ENCODE measurements at places on chromosomes 3 and 15. TPM values are rescaled to one million over a fixed set of nuclear protein-coding genes. Genes with fewer than 3 reads are reported as not detected.

The ST3GAL6 gene
- total RNA-seq, result not detected

The CFAP20DC gene
- total RNA-seq, result 2.2 TPM

The PP2D1 gene
- total RNA-seq, result not detected

The TMCO5A gene
- not detected for total RNA-seq

The GRM2 gene
- not detected for total RNA-seq

The POLQ gene
- 2.3 TPM for total RNA-seq

The CKMT1A gene
- total RNA-seq, result 3.8 TPM

The CHL1 gene
- 11.3 TPM for total RNA-seq

The SLC6A11 gene
- total RNA-seq, result not detected

The ZNF385D gene
- under 0.01 TPM for total RNA-seq

The TEX55 gene
- total RNA-seq, result not detected

DNA sequence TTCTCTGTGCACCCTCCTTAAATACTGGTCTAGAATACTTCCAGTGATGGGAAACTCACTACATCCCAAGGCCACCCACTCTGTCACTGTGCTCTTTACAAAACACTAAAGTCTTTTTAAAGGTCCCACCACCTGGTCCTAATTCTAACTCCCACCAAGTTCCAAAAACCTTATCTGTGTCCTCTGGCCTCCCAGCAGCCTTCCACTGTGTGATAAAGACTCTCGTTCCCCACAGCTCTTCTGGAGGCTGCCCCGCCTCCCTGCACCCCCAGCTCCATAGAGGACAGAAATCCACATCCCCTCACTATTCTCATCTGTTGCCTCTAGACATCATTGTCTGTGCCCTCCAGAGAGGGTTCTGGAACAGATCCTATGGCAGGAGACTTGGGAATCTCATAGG, 276.4 kb downstream of the FAM43A start:
- no peak for DNase-seq

GRCh38 chr15:36951731-36952247, 148.6 kb downstream of the MEIS2 start:
- DNase-seq, result no peak

- peak; percentile 80 for DNase-seq
These were observed 19.2 kb downstream of the EXOSC7 start for GRCh38 chr3:44995142-44995770.

DNA sequence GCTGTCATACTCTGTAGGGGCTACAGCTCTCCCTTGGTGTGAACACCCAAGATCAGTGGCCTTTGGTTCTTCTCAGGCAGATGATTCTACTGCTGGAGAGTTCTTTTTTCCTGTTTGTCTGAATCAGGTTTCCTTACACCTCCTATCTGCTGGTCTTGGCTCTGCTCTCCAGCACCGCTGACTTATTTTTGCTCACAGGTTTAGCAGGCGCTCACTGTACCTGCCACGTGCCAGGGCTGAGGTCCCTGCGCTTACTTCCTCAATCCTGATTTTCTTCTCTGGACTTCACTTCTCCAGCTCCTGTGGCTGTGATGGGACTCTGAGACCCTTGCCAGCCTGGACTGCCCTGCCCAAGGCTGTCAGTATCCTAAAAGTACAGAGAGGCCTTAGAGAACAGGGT, 9.5 kb downstream of the BSN start:
- peak; percentile 65 for DNase-seq

DNA sequence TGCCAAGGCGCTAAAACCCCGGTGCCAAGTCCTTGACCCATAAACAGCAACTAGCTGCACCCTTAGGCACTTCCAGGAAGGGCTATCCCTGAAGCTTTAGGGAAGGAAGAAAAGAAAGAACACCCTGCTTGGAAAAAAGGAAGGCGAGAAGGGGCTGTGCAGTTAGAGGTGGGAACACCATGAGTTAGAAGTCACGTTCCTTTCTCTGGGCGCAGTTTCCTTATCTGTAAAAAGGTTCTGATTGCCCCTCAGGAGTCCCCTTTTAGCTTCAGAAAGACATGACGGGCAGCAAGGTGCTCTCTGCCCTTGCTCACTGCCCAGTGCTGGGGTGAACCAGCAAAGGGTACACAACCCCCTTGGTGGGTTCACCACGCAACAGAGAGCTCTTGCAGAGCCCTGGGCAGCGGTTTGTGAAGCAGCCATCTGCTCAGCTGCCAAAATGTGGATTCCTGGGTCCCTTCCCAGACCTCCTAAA, 798 bp downstream of the GCHFR start:
- DNase-seq, result peak; percentile 45

- DNase-seq, result peak; percentile 89
These were observed 37.8 kb downstream of the LSM3 start for GRCh38 chr3:14216257-14217048.

GRCh38 chr3:160473221-160473620, 23.6 kb upstream of the TRIM59 start:
- no peak for DNase-seq

DNA sequence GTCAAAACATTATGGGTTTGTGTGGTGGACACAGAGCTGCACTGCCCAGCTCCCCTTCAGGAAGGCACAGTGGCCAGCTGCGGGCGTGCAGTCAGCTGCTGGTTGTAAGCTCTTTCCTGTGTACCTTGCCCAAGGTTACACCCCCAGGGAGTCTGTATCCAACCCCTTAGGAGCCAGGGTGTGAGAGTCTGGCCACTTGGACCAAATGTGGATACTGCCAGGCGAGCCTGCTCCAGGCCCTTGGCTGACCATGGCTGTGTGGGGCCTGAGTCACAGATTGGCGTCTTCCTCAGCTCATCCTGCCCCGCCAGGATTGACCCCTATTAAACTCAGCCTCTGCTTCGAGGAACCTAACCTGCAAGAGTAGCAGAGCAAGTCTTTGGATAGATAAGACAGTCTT, 56.9 kb downstream of the ABHD5 start:
- DNase-seq, result no peak

- no peak for DNase-seq
These were observed 148.7 kb upstream of the BHLHE40 start for GRCh38 chr3:4830586-4830914.

DNA sequence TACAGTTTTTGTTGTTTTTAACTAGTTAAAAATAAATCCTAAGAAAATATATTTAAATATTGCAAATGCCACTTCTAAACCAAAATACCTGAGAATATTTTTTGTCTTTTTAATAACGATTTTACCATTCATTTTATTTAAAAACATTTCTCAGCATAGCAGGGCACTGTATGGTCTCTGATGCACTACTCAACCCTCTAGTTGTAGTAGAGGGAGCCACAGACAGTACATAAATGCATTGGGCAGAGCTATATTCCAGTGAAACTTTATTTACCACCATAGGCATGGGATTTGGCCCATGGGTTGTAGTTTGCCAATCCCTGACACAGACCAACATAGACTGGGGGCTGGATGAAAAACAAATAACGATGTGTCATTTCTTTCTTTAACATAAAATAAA, 214.4 kb upstream of the UBE2E1 start:
- no peak for DNase-seq

DNA sequence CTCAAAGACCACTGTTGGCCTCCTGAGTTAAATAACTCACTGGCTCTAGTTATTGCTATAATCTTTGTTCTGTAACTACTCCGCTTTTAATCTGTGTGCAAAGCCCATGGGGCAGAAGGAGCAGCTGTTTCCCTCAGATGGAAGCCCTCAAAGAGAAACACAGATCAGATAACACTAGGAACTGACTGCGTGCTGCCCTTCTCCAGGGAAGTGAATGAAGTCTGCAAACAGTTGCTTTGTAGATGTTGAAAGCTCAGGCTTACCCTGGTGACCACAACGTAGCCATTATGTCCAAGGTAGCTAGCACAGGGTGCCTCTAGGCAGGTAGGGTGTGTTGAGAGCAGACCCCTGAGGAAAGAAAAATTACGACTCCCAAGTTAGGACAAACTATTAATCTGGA, 152.3 kb upstream of the STAC start:
- no peak for DNase-seq

GRCh38 chr15:26243382-26243781, 380.3 kb upstream of the ATP10A start:
- DNase-seq, result no peak

- DNase-seq, result no peak
These were observed 275.0 kb downstream of the NFKBIZ start for GRCh38 chr3:102124282-102124681.

DNA sequence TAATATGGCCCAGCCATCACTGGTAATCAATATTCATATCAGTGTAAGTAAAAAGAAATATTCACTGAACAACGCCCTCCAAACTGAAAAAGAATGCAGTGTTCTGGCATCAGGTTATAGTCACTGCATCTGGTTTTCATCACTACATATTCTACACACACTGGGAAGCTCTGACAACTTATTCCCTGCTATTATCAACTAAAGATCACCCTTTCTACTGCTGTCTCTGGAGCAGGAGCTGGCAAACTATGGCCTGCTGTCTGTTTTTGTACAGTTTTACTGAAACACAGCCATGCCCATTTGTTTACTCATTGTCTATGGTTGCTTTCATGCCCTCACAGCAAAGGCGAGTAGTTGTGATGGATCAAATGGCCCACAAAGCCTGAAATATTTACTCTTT, 35.3 kb downstream of the TUBGCP4 start:
- DNase-seq, result no peak

- DNase-seq, result peak; percentile 79
These were observed 524.7 kb downstream of the DIPK2A start for GRCh38 chr3:144496141-144496835.

DNA sequence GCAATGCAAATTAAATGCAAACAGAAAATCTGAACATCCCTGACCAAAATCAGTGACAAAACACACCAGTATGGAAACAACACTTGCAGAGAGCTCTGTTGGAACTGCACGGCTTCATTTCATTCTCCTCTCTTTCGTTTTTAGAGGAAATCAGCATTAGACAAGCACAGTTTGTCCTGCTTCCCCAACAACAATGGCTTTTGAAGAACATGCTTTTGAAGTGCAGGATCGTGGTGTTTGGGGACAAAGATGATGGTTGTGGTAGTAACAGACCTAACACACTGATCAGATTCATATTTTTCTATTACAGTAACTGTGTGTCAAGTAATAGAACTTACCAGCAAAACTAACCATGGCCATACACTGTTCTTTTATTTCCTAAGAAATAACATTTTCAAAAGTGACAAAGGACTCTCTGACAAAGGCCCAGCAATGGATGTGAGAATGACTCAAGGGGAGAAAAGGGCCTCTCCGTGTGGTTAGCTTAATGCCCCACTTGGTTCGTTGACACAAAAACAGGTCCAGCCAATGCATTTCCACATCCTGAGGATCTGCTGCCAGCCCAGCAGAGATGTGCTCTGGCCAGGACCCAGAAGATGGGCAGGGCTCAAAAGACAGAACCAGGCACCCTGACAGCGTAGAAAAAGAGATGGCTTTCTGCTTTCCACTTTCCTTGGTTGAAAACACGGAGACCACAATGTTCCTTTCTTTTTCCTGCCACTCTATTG, 84.1 kb downstream of the CCNL1 start:
- no peak for DNase-seq

GRCh38 chr15:94000606-94001005, 230.8 kb upstream of the MCTP2 start:
- DNase-seq, result no peak

DNA sequence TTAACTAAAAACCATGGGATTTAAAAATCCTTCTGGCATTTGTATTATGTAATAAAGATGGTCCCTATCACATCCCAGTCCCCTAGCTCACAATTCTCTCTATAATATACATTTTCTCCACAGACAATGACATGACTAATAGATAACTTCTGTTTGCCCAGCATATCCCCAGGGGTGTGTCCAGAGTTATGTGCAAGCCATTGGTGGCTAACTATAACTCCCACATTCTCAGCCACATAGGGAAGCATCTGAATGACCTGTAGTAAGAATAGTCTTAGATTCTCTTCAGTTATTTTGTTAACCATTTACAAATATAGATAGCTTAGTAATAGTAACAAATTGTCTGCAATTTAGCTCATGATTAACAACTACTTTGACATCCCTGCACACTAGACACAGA, 52.2 kb upstream of the RBSN start:
- DNase-seq, result no peak

GRCh38 chr15:43930556-43930955, 103.8 kb downstream of the WDR76 start:
- peak; percentile 91 for DNase-seq

DNA sequence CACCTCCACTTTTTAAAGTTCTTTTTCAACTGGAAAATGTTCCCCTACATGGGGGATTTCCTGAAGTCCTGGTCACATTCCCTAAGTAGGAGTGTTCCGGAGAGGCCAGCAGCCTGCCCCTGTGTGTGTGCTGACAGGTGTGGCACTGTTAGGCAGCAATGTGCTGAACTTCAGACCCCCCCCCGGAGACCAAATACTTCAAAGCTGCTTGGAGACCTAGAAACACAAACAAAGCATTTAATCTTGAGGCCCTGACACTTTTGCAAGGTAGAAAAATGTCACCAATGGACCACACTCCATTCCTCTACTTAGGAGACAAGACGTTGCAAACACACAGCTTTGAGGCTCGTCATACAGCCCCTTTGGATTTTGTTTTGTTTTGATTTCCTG, 259.6 kb upstream of the CTNNB1 start:
- DNase-seq, result no peak

DNA sequence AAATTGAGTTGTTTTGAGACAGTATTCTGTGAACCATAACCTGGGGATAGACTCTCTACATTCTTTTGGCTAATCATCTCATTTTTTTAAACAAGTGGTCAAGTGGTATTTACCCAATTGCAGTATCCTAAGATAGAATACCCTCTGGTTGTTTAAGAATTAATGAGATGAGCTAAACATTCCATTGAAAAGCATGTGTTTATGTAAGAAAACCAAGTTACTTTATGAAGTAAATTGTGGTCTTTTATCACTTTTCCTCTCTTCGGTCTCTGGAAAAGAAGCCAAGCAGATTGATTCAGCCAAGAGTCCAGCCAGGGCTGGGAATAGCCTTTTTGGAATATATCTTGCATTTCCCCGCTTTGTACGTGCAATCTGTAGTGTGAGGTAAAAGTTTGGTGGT, 185.7 kb upstream of the TOPAZ1 start:
- no peak for DNase-seq

DNA sequence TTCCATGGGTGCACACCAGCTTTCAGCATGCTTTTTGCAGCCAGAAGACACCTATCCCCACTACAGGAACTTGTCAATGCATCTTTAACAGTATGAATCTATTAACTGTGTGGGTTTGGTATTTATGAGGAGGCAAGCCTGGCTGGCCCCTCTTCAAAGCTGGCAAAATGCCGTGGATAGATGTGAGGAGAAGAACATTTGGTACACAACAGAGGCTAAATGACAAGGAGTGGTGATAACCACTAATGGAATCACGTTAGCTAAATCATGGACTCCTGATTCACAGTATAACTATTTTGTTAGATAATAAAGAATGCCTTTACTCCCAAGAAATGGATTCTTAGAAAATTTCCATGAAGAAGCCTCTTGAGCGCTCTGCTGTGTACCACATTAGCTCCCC, 187.2 kb downstream of the CLSTN2 start:
- DNase-seq, result no peak

GRCh38 chr3:179476215-179476614, 24.9 kb upstream of the GNB4 start:
- DNase-seq, result no peak

DNA sequence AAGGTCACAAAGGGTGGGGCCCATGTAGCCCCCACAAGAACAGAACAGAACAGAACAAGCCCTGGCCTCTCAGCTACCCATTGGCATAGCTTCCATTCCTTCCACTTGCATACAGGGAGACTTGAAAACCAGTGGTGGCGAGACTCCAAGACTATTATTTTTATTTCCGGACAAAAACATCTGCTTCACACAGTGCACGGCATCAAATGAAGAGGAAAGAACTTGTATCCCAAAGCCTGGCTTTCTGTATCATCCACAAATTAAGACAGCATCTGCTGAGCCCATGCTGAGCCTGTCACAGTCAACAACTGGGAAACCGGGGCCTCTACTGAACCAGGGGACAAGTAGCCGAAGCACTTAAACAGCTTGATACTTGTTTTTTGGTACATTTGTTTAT, 56.0 kb downstream of the CLEC3B start:
- DNase-seq, result no peak

- no peak for DNase-seq
These were observed 647.1 kb downstream of the NTRK3 start for GRCh38 chr15:87609474-87609873.
